NCI-H1694 treated with DMSO at 0.1 percent for 48 hours (cell line): ENCODE measurements at places on chromosomes 1 and 21.

DNA sequence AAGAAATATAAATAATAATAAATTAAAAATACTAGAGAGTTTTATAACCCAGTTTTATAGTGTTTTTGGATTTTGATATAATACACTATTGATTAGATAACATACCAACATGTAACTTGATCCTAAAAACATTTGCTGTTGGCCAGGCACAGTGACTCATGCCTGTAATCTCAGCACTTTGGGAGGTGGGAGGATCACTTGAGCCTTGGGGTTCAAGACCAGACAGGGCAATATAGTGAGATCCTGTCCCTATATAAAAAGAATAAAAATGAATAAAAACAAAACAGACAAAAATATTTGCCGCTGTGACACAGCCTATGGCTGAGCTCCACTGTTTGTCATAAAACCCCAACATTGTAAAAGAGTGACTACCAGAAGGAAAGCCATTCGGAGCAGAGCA is 26.1 kb downstream of the VPS13D start:
- no peak for DNase-seq

DNA sequence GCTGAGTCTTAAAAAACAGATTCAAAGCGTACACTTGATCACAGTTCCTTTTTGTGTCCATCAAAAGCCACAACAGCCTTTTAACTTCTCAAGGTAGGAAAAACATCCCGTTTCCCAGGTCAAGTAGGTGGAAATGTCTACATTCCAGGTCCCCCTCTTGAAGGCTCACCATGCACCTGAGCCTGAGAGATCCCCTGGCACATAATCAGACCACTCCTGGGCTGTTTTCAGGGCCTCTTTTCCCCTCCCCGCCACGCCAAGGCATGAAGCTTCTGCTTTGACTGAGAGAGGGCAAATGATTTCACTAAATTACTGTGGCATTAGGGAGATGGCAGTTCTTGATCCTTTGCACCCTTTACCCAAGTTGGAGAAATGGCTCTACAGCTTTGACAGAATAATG is 21.7 kb downstream of the CNN3 start:
- no peak for DNase-seq

- DNase-seq, result no peak
These were observed 2063.9 kb downstream of the MRPL39 start for GRCh38 chr21:23543333-23543732.

DNA sequence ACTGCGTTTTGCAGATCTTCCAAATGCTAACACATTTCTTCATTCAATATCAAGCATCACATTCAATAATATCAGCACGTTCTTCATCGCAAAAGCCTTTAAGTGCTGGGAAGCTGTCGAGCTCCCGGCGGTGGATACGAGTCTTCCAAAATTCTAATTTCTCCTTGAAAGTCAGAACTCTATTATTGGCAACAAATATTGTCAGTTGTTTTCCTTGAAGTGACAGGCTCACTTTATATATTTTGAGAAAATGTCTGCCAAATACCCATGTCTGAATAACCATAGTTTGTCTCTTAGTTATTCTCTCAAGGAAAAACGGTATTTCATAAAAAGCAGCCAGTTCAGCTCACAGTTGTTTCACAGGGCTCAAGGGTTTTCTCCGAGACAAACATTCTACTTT is 226.2 kb upstream of the C1orf174 start:
- no peak for DNase-seq

DNA sequence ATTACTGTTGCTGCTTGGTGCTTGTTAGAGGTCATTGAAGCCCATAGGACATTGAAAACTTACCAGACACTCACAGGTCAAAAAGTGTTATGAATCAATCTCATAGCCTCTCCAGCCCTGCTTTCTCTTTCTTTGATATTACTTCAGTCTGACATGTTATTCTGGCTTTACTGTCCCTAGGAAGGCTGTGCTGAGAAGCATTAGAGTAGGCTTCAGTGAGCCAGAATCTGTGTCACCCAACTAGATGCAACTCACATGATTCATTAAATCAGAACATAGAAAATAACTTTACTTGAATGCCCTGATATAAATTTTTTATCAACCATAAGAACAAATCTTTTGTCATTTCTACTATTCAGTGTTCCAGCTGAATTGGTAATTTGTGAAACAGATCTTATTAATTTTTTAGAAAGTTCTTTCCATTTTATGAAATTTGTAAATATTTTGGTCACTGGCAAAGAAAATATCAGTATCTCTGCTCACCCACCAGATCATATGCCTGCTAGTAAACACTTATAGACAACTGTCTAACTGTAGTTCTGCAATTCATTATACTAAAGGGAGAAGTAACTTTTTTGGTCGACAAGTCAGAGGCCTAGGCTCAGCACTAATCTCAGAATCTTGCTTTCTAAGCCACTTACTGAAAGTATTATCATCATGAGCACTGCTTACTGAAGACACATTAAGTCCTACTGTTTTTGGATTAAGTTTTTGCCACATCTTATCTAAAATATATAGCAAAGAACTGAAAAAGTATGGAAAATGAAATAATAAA is 48.2 kb downstream of the RPAP2 start:
- DNase-seq, result no peak

- DNase-seq, result no peak
These were observed 127.5 kb upstream of the C1orf174 start for GRCh38 chr1:4027492-4028138.

- DNase-seq, result no peak
These were observed 21.3 kb upstream of the MAPKAPK2 start for GRCh38 chr1:206663362-206663761.

- no peak for DNase-seq
These were observed 120.9 kb downstream of the C1orf21 start for GRCh38 chr1:184507604-184508280.

DNA sequence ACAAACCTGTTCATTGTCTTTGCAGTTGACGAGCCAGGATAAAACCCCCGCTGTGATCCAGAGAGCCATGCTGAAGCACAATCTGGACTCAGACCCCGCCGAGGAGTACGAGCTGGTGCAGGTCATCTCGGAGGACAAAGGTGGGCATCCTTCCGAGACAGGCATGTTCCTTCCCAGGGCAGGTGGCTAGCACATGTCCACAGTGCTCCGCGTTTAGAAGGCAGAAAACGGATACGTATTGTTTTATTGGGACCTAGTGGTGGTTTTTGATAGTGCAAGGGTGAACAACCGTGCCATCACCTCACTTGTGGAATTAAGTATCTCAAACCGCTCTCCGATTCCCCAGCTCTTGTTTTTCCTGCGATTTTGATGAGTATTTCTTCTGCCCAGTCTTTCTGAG is 115.3 kb downstream of the COLGALT2 start:
- no peak for DNase-seq

DNA sequence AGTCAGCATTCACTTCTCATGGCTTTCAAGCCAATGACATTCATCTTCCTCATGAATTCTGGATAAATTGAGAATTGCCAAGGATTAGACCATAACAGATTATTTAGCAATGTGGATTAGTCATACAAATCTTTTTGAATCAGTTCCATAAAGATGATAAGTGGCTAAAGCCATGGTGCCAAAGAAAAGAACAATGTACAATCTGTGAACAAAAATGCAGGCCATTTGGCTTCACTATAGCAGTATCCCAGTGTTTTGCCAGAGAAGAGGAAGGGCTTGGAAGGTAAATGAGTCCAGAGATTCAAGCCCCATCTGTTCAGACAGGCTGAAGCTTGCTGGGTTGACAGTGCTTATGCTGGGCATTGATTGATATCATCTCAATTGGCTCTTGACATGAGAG is 376.4 kb upstream of the LRRC7 start:
- peak; percentile 73 for DNase-seq

- peak; percentile 63 for DNase-seq
These were observed 9.8 kb upstream of the PHACTR4 start for GRCh38 chr1:28359592-28360239.

DNA sequence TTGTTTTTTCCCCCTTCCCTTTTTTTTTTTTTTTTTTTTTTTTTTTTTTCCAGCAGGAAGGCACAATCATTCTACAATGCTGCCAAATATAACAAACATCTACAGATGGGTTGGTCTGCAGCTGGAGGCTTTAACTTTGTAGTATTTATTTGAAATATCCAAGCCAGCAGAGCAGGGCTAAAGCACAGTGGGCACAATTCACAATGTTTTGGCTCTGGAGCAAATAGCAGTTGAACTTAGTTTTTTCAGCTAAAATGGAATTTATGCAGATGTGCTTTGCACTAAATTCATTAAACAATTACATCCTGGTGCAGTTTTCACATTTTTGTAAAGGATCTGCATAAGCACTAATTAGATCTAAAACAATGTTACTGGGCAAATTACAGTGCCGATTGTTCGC is 39.8 kb upstream of the ZBTB18 start:
- peak; percentile 33 for DNase-seq

DNA sequence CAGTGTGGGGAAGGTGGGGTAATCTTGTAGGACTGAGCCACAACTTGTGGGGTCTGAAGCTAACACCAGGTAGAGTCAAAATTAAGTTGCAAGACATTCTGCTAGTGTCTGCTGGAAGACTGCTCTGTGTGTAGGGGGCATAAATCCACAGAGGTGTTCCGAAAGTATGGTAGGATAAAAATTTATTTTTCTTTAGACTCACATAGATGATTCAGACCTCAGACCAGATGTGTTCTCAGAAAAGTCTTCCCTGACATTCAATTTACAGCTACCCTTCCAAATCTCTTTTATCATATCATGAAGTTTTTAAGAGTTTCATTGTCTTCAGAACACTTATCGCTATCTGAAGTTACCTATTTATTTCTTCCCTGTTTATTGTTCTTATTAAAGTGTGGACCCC is 21.3 kb downstream of the DUSP10 start:
- DNase-seq, result no peak

DNA sequence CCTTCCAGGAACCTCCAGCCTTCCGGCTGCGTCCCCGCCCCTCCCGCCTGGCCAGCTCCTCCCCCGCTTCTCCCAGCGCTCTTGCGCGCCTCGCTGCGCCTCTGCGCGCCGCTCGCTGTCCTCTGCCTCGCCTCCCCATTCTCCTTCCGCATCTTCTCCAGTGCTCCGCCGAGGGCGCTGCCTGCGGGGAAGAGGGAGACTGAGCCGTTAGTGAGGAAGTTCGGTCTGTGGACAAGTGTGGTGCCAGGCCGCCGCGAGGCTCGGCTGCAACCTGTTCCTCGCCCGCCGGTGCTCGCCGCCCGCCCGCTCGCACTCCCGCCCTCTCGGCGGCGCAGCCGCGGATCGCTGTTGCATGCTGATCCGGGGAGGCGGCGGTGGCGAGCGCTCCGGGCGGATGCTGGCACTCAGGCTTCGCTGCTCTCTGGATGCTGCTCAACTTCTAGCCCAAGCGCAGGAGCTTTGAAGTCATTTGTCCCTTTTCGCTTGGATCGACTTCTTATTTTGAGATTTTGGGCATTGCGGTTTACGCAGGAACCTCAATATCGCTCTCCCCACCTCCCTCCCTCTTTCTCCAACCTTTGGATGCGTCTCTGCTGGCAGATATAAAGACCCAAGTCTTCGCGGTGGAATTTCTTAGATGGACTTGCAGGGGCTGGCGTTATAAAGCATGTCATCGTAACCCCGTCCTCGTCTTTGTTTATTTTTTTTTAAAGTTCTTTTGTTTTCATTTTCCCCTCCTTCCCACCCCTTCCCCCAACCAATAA is 614 bp upstream of the CACNA1E start:
- DNase-seq, result no peak

- DNase-seq, result no peak
These were observed 33.5 kb upstream of the ITPKB start for GRCh38 chr1:226772446-226773139.
